HT1080 (cell line): ENCODE measurements at places on chromosomes 11 and 22.

GRCh38 chr11:126466236-126467045 is 111.0 kb downstream of the ST3GAL4 start:
- no peak for DNase-seq

GRCh38 chr11:122068837-122069236 is 47.2 kb downstream of the BLID start:
- no peak for DNase-seq

DNA sequence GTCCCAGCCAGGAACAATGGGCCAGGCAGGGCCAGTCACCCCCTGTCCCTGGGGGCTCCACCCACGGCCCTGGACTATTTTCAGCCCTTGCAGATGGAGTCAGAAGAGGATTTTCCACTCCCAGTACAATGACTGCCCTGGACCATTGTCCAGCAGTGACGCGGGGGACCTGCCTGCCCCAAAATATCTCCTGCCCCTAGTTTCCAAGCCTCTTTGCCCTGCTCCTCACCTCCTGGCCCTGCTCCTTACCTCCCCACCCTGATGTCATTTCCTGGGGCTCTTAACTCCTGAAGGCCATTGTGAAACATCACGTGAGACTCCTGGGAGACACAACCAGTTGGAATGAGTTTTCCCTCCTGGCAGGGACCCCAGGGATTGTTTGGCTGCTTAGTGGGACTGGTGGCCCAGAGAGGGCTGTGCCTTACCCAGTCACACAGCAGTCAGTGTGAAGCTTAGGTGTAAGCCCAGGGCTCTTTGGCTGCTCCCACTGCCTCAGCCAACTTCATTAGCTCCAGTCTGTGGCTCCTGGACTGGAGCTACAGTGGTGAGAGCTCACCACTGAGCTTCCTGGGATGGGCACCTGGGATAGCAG is 22.2 kb downstream of the P2RY2 start:
- peak; percentile 23 for DNase-seq

DNA sequence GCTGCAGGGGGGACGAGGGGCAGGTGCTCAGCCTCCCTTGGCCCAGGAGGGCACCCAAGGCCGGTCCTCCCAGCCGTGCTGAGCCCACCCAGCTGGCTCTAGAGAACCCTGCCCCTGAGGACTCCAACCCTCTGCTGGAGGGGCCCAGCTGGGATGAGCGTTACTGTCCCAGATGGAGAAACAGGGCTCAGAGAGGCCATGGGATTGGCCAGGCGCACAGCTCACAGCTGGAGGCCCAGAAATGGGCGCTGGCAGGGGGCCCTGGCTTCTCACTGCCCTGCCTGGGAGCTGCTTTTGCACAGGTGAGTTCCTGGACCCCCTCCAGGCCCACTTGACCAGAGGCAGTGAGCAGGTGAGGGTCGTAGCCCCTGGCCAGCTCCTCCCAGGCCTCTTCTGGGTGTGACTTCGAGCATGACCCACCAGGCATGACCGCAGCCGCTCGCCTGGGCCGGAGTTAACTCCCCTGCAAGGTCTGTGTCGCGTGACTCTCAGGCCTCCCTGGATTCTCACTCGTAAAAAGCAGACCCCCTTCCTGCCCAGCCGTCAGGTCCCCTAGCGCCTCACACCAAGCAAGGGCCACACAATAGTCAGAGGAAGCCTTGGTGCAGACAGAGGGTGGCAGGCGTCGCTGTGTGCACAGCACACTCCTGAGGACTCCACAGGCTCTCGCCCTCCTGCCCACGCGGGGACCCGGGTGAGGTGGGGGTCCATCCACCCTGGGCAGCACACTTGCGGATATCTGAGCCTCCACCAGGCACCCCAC is 19.7 kb upstream of the IL17REL start:
- no peak for DNase-seq

DNA sequence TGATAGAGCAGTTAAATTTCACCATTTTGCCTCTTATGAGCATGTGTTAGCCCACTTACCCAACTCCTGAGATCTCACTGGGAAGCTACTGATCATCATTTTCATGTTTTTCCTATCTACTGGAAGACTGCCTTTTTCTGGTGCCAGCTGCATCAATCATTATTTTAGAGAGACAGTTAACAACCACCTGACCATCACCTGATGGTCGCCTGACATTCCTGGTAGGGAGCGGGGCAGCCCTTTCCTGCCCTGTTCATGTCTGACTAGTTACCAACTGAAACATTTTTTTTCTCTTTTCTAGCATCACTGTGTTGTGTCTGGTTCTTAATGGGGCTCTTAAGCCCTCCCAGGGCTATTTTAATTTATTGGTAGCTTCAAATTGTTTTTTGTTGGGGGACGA is 20.2 kb upstream of the PATL1 start:
- no peak for DNase-seq

DNA sequence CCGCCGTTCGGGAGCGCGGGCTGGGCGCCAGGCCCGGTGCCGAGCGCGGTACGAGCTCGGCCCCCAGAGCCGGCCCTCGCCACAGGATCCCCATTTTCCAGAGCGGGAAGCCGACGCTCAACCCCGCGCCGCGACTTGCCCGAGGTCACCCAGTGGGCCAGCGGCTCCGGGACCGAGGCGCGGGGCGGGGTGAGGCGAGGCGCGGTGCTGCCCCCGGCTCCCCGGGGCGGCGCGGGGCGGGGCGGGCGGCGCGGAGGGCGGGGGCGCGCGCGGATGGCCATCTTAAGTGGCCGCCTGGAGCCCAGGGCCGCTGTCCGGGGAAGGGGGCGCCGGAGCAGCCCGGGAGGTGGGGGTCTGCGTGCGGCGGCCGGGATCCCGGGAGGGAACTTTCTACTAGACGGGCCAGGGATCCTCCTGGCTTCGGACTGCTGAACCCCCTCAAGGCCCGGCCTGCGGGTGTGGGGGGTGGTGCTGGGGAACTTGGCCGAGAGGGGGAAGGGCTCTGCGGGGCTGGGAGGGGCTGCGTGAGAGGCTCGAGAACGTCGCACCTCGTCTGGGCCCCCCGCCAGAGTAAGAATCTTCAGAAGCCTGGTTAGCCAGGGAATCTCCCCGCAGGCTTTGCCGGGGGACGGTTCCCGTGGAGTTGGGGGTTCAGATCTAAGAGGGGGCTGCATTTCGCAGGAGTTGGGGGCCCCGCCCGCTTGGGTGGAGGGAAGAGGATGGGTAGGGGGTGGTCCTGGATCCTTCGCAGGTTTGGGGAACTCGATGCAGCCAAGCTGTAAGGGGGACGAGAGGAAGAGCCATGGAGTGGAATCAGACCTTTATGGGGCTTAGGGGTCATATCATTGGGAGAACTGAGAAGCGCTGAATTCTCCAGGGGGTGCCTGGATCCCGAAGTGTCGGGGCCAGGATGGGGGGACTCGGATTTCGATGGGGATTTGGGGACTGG is 678 bp upstream of the INPPL1 start:
- DNase-seq = peak; percentile 52

GRCh38 chr11:2888266-2888968 is 2.8 kb upstream of the CDKN1C start:
- peak; percentile 77 for DNase-seq

DNA sequence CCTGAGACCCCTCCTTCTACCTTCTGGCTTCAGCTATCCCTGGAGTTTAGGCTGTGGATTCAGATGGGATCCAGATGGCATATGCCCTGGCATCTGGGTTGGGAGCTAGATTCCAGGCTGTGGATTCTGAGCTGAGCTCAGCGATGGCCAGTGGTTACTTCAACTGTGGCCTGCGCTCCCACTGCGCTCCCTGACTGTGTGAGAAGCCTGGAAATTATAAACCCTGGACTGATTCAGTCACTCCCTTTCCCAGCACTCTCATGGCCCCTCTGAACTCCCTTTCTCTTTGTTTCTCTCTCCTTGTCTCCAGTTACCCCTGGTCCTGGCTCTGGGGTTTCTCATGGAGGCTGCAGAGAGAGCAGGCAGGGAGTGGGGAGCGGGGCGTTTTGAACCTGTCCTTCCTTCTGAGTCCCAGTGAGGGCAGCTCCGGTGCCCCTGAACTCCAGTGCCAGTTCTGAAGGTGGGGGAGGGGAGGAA is 4.8 kb downstream of the ARHGEF17 start:
- DNase-seq = no peak

- DNase-seq = no peak
Observed at GRCh38 chr11:125886997-125887372, 483 bp upstream of the HYLS1 start.

GRCh38 chr22:30176431-30176830 is 70.1 kb downstream of the LIF start:
- no peak for DNase-seq

- DNase-seq = peak; percentile 28
Observed at GRCh38 chr11:7577291-7578190, 63.7 kb downstream of the PPFIBP2 start.

- DNase-seq = no peak
Observed at GRCh38 chr11:56013805-56014204, 13.6 kb upstream of the OR5AS1 start.
